GM23338 (cell line): ENCODE measurements at places on chromosomes 5 and 9.

- H3K27ac ChIP-seq, result no peak overlapping the region
- no peaks in the 10 kb centered on the region for H3K4me1 ChIP-seq
- DNase-seq, result no peak
Measured at GRCh38 chr5:149235841-149236240, 35.8 kb upstream of the AFAP1L1 start.

GRCh38 chr9:12604164-12604821 lies 88.9 kb upstream of the TYRP1 start:
- no peaks in the 10 kb centered on the region for H3K4me1 ChIP-seq
- no peak for DNase-seq
- H3K27ac ChIP-seq, result no peak overlapping the region
- no peak overlapping the region for H3K4me3 ChIP-seq

GRCh38 chr9:97954550-97954989 lies 16.6 kb upstream of the HEMGN start:
- H3K27ac ChIP-seq, result no peak overlapping the region
- H3K27me3 ChIP-seq, result peaks cover 7% of the 10 kb centered on the region; the same call in 1 of the 2 replicates
- no peak overlapping the region for H3K4me3 ChIP-seq
- H3K36me3 ChIP-seq, result no peaks in the 10 kb centered on the region
- no peaks in the 10 kb centered on the region for H3K4me1 ChIP-seq
- peak; percentile 94 for DNase-seq

DNA sequence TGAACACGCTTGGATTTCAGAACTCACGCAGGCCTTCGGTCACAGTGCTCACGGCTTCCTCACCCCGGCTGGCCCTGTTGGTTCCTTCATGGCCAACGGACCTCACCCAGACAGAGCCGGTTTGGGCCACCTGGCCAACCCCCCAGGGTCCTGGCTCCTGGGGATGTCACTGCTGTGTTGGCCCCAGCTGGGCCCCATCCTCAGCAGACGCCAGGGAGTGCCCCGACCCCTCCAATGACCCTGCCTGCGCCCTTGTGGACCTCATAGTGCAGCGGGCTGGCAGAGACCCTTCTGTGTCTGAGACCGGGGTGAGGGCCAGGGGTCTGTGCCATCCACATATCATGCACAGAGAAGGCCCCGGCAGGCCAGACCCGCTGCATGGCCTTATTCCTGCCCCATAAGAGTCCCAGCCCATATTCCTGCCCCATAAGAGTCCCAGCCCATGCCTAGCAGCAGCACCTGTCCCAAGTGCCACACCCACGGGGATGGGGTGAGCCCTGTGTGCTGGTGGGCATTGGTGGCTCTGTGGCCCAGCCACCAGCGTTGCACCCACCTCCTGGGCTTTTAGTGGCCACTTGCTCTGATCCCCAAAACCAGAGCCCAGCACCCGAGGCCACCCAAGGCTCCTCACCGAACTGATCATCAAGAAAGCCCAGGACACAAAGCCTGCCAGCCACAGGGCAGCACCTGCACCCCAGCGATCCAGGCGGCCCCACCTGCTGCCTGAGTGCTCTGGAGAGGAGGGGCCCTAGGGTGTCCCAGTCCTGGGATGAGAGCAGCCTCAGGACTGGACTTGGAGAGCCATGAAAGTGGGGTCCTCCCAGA lies 1.3 kb upstream of the LPCAT1 start:
- H3K4me3 ChIP-seq, result peak overlapping the region; percentile 88; the same call in 1 of the 2 replicates
- H3K27ac ChIP-seq, result no peak overlapping the region
- no peaks in the 10 kb centered on the region for H3K27me3 ChIP-seq
- H3K36me3 ChIP-seq, result peaks cover 14% of the 10 kb centered on the region

GRCh38 chr5:28397502-28397941 lies 1359.1 kb upstream of the CDH9 start:
- H3K27ac ChIP-seq, result no peak overlapping the region
- no peaks in the 10 kb centered on the region for H3K36me3 ChIP-seq
- H3K4me1 ChIP-seq, result no peaks in the 10 kb centered on the region
- DNase-seq, result no peak
- no peaks in the 10 kb centered on the region for H3K27me3 ChIP-seq
- H3K4me3 ChIP-seq, result no peak overlapping the region

- no peaks in the 10 kb centered on the region for H3K36me3 ChIP-seq
- no peak for DNase-seq
- no peak overlapping the region for H3K4me3 ChIP-seq
- H3K4me1 ChIP-seq, result peaks cover 53% of the 10 kb centered on the region
Measured at GRCh38 chr5:111134087-111134486, 41.9 kb downstream of the WDR36 start.

- no peak overlapping the region for H3K27ac ChIP-seq
- H3K4me3 ChIP-seq, result no peak overlapping the region
- no peaks in the 10 kb centered on the region for H3K36me3 ChIP-seq
- H3K27me3 ChIP-seq, result no peaks in the 10 kb centered on the region
Measured at GRCh38 chr5:147317978-147318684, 83.3 kb downstream of the STK32A start.

DNA sequence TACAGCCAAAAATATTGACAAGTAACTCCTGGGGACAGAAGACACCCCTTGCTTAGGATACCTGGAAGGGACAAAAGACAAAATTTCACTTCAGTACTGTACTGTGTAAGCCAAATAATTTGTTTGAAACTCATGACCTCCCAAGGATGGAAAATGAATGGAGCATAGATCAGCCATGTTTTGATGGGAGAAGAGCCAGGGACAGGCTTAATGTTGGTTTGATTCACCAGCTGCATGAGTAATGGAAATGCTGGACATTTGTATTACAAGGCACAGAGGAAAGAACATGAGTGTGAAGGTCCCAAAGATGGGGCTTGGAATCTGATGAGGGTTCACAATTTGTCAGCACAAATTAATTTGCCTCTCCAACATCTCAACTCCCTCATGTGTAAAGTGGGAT lies 122.8 kb downstream of the ENC1 start:
- peaks cover 9% of the 10 kb centered on the region; the same call in 1 of the 2 replicates for H3K4me1 ChIP-seq
- H3K36me3 ChIP-seq, result no peaks in the 10 kb centered on the region; the same call in 1 of the 2 replicates
- no peak overlapping the region for H3K27ac ChIP-seq
- DNase-seq, result no peak
- no peak overlapping the region for H3K4me3 ChIP-seq
